ENCODE measurements at places on chromosomes 7 and 10.

DNA sequence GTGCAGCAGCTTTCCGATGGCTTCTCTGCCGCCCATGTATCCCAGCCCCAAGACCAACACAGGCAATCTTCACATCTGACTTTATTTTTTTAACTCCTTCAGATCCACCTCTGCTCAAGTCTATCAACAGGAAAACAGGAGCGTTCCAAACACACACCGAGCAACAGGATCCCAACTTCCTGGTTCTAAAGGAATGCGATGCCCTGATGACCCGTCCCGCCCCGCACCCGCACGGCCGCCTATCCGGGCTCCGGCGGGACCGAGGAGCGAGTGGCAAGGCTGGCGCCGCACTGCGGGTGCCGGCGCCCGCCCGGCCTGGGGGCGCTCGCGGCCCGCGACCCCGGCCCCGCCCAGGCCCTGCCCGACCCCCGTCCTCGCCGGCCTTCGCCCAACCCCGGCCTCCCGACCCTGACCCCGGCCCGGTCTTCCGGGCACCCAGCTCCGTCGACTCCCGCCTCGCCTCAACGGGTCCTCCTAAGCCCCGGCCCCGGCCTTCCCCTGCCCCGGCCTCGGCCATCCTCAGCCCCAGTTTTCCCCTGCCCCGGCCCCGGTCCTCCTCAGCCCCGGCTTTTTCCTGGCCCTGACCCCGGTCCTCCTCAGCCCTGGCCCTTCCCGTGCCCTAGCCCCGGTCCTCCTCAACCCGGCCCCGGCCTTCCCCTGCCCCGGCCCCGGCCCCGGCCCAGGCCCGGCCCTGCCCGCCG, 730 bp downstream of the LARP4B start:
- peak; percentile 39 for DNase-seq

DNA sequence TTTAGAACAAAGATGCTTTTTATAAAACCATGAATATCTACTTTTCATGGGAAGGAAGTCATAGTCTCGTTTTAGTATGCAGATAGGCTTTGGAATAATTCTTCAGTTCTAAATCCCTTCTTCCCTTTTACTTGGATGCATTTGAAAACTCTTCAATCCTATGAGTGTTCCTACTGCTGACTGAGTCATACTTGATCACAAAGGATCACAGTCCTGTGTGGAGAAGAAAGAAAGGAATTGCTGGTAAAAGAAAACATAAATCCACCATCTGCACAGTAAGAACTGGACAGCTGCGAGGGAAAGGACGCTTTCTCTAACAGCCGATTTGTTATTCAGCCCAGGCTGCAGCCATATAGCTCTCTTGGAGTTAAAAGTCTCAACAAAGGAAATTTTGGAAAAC, 209.9 kb downstream of the SEMA3E start:
- DNase-seq, result no peak

- DNase-seq, result no peak
These were observed 68.1 kb downstream of the BMPER start for GRCh38 chr7:33973231-33974015.

GRCh38 chr10:32970910-32971309, 12.9 kb upstream of the ITGB1 start:
- DNase-seq, result no peak

DNA sequence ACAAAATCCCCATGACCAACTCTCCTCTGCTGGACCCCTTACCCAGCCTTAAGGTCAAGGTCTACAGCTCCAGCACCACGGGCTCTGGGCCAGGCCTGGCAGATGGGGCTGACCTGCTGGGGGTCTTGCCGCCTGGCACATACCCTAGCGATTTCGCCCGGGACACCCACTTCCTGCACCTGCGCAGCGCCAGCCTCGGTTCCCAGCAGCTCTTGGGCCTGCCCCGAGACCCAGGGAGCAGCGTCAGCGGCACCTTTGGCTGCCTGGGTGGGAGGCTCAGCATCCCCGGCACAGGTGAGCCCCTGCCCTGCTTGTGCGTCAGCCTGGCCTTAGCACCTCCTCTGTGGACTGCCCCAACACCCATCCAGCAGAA, 27.5 kb upstream of the SLC29A3 start:
- DNase-seq, result no peak

DNA sequence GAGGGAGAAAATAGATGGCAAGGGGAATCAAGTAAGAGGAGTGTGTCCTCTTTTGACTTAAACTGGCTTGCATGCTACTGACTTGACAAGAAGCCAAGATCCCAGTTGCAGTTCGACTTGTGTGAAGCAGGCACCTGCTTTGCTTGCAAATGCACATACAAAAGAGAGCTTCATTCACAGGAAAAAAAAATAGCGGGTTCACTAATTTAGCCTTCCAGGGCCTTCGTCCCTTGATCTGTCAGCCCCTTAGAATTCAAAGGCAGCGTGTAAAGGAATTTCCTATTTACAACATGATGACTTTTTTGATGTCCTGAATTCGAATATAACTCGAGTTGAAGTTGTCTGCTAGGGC, 192.1 kb downstream of the CELF2 start:
- DNase-seq, result no peak

GRCh38 chr10:58275261-58275660, 6.3 kb downstream of the CISD1 start:
- no peak for DNase-seq

DNA sequence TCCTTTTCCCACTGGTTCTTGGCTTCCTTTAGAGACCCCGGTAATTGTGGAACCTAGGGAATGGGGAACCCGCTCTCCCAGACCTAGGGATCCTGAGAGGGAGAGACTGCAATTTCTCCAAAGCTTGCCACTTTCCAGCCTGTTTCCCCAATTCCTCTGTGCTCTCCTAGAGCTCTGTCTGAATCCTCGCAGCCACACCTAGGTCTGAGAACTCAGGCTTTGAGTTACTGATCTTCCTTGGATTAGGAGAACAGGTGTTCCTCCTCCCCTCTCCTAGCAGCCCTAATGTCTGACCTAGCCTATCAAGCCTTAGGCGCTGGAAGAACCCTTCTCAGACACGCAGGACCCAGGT, 20.0 kb downstream of the WNT8B start:
- DNase-seq, result no peak

DNA sequence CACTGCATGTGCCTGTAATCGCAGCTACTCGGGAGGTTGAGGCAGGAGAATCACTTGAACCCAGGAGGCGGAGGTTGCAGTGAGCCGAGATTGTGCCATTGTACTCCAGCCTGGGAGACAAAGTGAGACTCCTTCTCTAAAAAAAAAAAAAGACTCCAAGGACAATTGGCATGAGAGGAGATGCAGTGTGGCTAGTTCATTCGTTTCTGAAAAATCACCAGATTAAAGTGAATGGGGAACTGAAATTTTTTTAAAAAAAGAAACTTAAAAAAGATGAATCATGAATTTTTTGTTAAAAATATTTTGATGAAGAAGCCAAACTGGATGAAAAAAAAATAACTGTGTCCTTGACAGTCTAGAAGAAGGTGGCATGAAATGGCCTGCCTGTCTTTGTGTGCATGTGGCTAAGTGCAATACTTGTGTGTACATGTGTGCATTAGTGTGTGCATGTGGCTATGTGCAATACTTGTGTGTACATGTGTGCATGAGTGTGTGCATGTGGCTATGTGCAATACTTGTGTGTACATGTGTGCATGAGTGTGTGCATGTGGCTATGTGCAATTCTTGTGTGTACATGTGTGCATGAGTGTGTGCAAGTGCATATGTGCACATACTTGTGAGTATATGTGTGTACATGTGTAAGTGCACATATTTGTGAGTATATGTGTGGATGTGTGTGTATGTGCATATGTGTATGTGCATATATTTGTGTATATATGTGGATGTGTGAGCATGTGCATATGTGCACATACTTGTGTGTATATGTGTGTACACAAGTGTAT, 391.7 kb upstream of the KLF6 start:
- DNase-seq, result no peak

- no peak for DNase-seq
These were observed 261.3 kb downstream of the TCERG1L start for GRCh38 chr10:131050162-131050766.

- DNase-seq, result no peak
These were observed 87.6 kb upstream of the SEMA3D start for GRCh38 chr7:85274454-85274853.

GRCh38 chr7:70855373-70855772, 276.6 kb upstream of the GALNT17 start:
- DNase-seq, result no peak

GRCh38 chr10:93199191-93199751, 125.6 kb downstream of the CYP26A1 start:
- DNase-seq, result no peak

DNA sequence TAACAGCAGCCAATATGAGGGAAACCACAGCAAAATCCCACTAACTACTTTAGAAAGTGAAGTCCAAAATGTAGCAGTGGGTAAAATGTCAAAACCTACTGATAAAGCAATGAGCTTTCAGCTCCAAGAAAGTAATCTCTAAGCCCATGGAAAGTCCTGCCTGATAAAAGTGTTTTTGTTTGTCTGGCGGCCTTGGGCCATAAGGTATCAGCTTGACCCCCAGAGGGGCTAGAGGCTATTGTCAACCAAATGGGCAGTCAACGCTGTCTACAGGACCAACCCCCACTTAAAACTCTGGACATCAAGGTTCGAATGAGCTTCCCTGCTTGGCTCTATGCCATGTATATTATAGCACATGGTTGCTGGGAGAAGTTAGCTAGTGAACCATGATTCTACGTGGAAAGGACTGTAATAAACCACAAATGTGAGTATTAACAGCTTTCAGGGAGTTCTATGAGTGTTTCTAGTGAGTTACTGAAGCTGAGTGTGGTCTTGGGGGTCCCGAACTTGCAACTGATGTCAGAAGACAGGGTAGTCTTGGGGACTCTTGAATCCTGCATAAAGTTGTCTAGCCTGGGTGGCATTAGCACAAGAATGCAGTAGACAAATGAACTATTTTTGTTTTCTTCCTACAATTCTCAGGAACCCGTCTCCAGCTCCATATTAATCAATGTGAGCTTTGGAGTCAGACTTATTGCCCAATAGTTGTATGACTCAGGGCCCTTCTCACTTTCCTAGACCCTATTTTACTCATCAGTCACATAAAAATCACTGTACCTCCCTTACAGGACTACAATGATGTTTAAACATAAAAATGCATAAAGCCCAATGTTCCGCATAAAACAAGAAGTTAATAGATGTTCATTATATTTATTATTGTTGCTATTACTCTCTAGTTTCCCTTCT, 164.9 kb downstream of the DGKI start:
- DNase-seq, result no peak

- no peak for DNase-seq
These were observed 867.8 kb upstream of the CELF2 start for GRCh38 chr10:10149899-10150298.

DNA sequence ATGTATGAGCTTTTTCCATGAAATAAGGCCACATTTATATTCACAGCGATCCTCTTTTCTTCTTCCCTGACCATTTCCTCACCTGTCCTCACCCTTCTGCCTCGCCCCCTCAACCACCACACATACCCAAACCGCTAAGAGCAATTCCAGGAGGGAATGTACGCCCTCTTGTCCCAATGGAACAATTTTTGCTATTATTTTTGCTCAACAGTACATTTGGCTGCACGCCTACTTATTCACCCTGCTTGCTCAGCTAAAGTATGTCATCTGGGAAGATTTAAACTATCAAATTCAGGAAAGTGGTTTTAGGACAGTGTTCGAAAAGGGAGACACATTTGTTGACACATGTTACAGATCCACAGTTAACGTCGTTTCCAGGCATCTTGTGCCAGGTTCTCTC, 252.7 kb downstream of the NEBL start:
- DNase-seq, result no peak

GRCh38 chr10:60035984-60036383, 129.6 kb upstream of the CCDC6 start:
- DNase-seq, result no peak

- DNase-seq, result no peak
These were observed 5.6 kb upstream of the AQP1 start for GRCh38 chr7:30906014-30906413.

DNA sequence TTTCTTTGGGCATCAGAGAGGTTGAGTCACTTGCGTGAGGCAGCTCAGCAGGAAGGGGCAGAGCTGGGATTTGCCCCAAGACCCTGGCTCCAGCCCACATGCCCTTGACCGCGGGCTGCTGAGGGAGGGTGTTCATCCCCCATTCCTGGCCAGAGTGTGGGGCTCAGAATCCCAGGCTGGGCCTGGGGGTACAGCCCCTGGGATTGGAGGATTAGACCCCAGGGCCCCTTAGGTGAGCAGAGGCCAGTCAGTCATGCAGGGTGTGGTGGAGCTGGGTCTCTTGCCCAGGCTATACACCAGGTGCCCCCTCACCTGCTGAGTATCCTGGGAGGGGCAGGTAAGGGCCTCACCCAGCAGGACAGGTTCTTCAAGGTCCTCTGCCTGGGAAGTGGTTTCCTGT, 68.4 kb upstream of the ZNF716 start:
- no peak for DNase-seq

DNA sequence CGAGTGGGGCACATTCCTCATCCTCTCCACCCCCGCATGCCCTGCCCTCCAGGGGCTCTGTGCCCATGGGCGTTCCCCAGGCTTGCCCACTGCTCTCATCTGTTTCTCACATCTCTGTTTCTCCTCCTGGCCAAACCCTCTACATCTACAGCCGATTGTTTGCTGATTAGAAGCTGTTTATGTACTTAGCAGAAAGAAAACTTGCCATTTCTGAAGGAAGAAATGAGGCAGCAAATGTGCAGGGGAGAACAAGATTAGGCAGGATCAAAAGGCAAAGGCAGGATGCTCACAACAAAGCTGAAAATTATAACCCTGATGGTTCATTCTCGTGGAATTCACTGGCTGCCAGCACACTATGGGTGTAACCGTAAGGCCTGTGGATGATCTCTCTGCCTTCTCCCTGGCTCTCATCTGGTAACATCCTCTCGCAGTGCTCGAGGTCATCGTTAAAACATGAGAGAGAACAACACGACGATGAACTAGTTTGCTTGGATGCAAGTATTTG, 111.6 kb upstream of the KLF14 start:
- DNase-seq, result peak; percentile 27

- no peak for DNase-seq
These were observed 78.4 kb upstream of the EMX2 start for GRCh38 chr10:117464176-117464575.

DNA sequence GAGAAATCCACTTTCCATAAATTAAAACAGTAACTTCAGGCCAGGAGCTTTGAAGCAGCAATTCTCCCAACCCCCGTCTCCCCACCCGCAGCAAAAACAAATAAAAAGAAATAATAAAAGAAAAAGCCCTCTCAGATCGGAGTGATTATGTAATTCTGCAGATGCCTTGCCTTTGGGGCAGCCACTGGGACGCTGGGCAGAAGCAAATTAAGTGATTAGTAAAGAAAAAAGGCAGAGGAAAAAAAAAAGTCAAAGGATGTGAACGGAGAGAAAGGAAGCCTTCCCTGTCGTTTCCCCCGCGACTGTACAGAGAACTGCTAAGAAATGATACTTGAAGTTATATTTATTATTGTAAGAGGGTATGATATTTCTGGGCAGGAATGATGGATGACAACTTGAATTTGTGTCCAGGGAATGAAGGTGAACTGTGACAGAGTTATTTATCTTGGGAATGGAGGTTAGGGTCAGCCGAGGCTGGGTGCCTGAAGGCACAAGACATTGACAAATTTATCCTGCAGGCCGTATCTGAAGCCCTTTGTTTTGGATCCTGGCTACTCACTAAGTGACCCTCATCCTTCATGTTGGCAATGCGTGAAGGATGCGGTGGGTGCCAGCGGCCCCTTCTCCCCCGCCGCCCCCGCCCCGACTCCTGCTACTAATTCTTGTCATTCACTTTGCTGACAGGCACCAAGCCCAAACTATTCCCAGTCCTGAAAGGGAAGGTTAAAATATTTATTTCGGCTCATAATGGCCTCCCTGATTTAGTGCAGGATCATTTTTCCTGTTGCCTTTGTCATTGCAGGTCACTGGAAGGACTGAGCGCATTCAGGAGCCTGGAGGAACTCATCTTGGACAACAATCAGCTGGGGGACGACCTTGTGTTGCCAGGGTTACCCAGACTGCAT, 604.0 kb downstream of the LRMDA start:
- DNase-seq, result no peak

- DNase-seq, result no peak
These were observed 118.2 kb downstream of the ANKRD26 start for GRCh38 chr10:26982058-26982457.
